ENCODE measurements at places on chromosomes 1 and 21.

GRCh38 chr1:223549740-223550139 lies 115.8 kb downstream of the CAPN8 start:
- no peak for DNase-seq

GRCh38 chr1:214028649-214029406 lies 41.1 kb downstream of the PROX1 start:
- DNase-seq = no peak

- DNase-seq = no peak
These were observed 62.2 kb downstream of the ZFYVE9 start for GRCh38 chr1:52203935-52204625.

DNA sequence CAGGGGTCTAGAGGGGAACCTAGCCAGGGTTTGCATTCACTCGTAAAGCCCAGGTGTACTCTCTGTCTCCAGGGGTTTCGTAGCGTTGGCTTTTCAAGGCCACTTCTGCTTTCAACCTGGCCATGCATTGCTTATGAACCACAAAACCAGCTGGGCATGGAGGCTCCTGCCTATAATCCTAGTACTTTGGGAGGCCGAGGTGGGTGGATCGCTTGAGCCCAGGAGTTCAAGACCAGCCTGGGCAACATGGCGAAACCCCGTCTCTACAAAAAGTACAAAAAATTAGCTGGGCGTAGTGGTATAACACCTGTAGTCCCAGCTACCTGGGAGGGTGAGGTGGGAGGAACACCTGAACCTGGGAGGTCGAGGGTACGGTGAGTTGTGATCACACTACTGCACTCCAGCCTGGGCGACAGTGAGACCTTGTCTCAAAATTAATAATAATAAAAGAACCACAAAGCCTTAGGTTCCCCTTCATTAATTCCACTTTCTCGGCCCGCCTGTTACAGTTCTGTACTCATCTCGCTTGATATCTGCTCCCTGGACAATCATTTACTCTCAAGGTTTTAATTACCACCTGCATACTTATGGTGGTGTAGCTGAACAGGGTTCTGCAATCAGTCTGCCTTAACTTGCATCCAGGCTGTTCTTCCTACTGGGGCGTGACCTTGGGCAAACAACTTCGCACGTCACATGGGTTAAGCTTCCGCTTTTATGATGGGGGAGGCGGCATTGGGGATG lies 6.1 kb downstream of the SLC16A4 start:
- no peak for DNase-seq

GRCh38 chr1:10451287-10451686 lies 1.5 kb downstream of the CORT start:
- DNase-seq = no peak

- DNase-seq = no peak
These were observed 63.0 kb upstream of the BACH1 start for GRCh38 chr21:29235714-29236197.

DNA sequence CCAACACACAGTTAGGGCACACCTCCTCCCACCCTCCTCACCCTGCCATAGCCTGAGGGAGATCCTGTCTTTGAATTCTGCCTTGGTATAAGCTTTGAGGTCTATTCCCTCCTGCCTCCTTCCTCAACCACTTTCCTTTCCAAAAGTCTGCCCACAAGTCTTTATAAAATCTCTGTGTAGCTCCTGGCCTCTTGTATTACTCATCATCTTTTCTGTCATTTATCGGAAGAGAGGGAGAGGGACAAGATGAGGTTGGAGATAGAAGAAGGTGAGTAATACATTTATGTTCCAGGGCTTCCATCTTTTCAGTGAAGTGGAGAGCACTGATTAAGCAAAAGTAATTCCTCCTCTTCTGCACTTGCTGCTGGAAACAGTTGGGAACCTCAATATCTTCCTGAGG lies 30.5 kb upstream of the EFCAB14 start:
- no peak for DNase-seq

- DNase-seq = no peak
These were observed 11.8 kb downstream of the NFYC start for GRCh38 chr1:40703316-40703715.

DNA sequence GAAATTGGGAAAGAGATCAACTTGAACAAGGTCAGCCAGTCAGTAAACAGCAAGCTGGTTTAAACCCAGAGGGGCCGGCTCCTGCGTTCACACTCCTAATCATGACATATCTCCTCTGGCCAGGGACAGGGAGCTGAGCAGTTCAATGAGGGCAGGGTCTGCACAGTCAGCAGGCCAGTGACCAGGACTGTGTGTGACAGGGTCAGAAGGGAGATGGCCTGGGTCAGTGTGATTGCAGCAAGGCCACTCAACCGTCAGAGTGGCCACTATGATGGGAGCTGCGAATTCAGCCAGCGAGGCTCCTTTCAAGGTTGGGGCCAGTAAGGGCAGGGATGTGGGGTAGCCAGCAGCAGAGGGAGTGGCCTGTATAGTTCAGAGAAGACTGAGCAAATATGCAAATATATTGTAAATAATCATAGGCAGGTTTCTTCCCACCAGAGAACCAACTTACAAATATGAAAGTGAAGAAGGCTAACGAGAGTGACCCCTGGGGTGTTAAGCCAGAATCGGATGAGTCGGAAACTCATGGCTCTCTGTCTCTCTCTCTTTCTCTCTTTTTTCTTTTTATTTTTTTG lies 20.0 kb downstream of the NOL9 start:
- no peak for DNase-seq

DNA sequence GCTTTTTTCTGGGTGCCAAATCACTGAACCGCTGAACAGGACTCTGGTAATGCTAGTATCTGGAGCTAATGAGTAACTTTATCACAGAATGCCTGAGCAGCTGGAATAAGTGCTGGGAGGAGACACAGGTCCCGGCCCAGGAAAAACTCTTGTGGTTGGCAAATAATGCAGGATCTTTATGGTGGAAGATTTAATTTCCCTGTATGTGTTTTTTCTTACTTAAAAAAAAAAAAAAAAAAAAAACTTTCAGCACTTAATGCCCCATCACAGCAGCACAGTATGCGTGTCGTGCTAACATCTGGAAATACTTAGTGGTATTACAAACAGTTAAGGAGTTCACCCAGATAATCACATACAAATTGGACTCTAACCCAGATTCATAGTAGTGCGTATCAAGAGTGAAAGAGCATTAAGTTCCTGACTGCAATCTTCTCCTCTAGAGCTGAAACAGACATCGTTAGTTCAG lies 220.7 kb downstream of the TOMM20 start:
- no peak for DNase-seq

- DNase-seq = no peak
These were observed 262.1 kb upstream of the VAMP3 start for GRCh38 chr1:7508934-7509519.

DNA sequence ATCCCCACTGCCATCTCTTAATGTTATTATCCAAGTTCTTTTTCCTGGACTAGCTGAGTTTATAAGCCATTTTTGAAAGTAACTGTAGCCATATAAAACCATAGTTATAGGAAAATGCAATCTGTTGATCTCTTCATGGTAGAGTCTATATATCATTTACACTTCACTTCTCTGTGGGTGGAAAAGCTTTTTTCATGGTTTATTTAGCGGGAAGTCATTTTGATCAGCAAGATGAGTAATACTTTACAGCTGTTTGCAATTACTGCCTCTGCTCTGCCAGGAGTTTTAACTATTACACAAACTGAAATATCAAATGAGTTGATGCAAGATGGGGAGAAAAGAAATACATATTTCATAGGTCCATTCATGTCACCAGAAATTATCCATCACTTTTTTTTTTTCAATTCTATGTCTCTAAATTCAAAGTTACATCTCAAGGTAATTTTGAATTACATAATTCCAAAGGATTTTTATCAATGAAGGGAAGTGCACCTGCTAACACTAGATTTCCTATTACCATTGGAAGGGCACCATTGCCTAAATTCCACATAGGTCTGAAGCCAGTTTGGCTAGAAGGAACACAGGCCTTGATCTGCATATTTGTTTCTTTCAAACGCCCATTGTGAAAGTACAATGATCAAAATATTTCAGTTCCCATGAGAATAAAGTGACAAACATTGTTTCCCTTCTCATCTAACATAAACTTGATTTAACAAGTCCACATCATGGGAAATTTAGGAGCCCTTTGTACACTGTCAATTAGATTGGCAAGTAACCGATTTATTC lies 296.7 kb downstream of the ZNF326 start:
- no peak for DNase-seq

DNA sequence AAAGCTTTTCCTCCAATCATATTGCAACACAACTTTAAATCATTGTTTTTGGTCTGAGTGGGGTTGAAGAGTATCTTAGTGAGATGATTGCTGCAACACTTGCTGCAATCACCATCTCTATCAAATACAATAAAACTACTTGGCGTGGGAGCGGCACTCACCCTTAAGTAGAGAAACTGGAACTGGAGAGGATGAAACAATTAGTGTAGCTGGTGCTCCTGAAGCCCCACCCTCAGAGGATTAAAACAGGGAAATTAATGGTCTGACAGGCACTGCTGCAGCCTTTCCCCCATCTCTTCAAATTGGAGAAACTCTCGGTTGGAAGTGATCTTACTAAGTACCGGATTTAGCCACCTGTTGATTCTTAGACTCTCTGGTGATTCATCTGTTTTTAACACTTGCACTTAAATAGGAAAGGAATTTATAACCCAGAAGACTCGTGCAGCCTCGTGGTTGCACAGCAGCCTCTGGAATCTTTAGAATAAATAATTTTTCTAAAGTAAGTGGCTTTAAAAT lies 80.5 kb upstream of the KIF26B start:
- DNase-seq = no peak

DNA sequence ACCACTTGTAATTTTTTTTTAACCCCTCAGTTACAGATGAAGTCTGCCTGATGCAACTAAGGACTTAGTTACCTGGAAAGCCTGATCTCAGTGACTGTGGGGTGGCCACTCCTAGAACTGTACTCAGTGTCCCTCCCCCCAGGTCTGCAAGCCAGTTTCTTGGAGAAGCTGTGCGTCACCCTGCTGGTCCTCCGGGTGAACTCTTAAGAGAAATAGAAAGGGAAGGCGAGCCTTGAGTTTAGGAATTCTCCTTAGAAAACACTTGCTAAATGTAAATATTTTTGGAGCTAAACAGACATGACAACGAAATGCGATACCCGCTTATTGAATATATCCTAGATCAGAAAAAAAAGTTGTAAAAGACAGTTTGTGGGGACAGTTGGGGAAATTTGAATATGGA lies 730 bp downstream of the SLC16A4 start:
- no peak for DNase-seq

DNA sequence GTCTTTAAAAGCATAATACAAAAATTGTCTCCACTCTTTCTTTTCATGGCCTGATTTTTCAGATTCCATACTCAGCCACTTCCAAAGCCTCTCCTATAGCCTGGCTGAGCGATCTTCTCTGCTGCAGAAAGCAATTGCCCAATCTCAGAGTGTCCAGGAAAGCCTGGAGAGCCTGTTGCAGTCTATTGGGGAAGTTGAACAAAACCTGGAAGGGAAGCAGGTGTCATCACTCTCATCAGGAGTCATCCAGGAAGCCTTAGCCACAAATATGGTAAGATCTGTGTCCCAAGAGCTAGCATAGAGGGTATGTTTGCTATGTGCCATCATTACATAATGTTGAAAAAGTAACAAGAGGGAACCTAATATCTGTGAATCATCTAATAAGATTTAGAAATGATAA lies 130.7 kb upstream of the BMP8A start:
- no peak for DNase-seq

DNA sequence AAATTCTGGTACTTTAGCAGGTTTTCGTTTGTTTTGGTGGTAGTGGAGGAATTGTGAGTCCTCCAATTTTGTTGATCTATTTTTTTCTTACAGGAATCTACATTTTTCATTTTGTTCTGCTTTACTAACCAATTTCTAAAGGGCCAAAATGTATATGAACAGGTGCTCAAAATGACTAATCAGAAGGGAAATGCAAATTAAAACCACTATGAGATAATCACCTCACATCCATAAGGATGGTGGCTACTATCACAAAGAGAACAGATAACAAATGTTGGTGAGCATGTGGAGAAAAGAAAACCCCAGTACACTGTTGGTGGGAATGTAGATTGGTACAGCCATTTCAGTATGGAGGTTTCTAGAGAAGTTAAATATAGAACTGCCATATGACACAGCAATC lies 134.2 kb downstream of the LMO4 start:
- DNase-seq = no peak

GRCh38 chr1:223651291-223651991 lies 14.1 kb downstream of the CAPN8 start:
- DNase-seq = no peak

DNA sequence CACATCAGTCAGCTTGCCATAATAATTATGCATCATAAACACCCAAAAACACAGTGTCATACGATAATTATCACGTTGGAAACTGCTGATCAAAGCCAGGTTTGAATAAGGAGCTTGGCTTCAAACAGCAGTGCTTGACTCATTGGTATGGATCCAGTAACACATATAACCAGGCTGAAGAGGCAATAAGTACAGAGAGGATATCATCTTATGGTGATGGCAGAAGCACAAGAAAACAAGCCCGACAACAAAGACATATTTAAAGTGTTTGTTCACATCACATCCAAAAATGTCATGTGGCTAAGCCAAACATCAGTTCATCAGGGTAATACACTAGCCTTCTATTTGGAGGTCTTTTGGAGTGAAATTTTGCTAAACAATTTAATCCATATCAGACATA lies 389.7 kb downstream of the NCAM2 start:
- no peak for DNase-seq

DNA sequence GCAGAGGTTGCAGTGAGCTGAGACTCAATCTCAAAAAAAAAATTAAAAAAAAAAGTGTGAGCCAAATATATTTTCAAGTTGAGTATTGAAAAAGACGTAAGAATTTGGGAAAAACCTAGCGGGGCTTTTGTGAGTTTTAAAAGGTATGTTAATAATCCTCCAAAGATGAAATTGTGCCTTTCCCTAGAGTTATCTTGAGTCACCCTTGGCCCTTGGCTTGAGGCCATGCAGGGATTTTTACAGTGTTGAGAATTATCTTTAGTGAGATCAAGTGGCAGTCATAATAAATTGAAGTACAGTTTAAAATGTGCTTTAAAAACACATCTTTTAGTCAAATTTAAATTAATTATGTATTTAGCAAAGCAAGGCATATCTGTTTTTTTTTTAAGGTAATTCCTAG lies 32.7 kb downstream of the PPP2R5A start:
- no peak for DNase-seq
